ENCODE measurements at places on chromosomes 6 and 20.

DNA sequence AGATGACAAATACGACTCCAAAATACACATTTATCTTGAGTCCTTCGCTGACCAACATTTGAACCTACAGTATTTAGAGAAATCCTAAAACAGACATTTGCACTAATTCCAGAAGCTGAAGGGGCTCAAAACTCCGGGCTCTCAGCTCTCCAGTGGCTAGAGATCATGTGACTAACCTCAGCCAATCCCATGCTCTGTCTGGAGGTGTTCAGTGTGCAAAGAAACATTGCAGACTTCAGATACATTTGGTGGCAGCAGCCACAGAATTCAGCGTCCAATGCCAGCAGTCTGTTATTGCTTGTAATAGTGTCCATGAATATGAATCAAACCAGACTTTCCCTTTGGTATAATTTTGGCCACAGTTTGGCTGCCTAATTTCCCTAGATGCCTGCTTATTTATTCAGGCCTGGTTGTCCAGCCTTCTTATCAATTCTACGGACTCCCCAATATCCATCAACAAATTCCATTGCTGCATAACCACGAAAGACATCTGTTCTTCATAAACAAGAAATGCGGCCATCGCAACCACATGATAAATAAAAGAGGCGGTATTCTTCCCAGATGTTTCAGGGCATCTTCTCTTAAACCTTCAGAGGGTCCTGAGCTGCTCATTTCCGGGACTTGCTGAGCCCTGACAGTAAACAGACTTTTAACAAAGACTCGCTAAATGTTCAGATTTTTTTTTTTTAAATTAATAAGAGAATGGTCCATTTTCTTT lies 14.5 kb upstream of the CYP24A1 start:
- no peak for DNase-seq

DNA sequence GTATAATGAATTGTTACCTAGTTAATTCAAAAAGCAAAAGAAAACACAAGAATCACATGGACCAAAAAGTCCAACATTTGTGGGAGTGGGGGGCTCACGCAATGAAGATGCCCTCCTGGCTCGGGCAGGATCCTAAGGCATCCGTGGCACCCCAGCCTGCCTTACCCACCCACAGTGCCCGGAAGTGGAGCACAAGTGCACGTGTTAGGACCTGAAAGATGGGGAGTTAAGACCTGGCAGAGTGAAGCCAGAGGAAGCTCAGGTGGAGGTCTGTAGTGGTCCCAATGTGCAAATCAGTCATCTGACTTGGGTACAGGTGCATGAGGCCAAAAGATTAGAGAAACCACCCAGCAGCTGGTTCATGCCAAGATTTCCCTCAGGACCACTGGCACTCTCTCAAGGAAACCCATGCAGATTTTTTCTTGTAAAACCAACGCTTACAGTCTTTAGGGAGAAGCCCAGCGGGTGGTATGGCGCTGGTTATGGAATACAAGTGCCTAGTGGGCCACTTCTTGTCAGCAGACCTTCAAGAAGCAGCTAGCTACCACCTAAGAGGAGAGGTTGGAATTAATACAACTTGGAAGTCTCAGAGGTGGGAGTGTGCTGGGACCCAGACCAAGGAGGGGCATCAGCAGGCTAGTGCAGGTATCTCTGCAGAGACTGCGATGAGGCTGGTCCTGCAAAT lies 42.1 kb downstream of the BFSP1 start:
- no peak for DNase-seq

DNA sequence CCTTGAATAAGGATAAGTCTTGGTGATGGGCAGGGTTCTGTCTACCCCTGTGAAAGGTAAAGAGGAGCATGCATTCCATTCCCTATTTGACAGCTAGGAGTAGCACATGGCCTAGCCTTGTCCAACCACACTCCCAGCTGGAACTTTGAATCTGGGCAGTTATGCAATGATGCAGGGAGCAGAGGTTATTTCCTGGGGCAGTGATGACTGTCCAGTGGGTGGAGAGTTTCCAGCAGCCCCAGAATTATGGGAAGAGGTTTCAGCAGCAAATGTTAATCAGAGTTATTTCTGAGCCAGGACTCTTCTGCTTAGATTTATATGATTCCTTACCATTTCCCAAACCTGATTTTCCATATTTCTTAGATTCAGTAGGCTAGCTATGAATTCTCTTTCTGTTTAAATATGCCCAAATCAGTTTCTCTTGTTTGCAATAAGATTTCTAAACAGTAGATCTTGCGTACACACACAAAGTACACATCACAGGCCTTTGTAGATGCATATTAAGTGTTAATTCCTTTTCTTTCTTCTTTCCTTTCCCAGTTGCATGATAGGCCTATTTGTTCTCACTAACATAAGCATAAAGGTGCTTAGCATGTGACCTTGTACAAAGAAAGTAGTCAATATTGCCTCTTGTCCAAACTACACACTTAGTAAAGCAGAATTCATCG lies 17.3 kb upstream of the TXLNB start:
- no peak for DNase-seq

DNA sequence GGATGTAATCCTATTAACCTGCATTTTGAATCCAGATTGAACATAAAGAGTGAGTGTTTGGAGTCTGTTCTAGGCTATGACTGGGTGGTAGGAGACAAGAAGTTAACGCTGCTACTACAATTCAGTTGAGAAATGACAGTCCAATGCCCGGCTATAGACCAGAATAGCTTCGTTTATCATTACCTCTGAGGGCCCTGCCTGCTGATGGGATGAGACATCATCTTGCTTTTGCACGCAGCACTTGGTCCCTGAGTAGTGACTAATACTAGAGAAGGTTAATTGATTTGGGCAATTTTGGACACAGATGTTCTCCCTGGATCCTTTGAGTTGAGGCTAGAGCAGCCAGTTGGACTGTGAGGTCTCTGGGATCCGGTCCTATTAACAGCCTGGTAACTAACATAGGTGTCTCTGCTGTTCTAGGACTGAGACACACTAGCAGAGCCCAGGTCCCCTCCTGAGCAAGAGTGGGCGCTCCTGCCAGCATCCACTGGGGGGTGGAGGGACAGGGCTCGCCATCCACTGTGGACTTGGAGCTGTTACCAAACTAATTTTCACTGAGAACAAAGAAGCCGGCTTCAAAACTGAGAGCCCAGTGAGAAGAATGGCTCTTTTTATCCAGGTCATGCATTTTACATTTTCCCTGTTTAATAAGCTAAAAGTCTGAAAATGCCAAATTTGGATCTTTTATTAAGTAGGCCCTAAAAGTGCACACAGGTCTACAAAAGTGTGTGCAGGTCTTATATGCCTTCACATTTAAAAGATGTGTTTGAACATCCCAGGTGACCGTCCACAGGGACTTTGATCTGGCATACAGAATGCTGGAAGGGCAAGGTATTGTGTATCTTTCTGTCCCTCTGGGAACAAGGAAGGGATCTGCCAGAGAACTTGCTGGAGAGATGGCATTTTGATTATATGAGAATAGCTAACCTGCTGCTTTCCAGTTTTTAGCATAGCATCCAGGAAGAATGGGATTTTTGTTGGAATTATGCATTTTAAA lies 212.5 kb downstream of the CDH4 start:
- no peak for DNase-seq

GRCh38 chr20:13915284-13915683 lies 75.1 kb downstream of the SEL1L2 start:
- no peak for DNase-seq

DNA sequence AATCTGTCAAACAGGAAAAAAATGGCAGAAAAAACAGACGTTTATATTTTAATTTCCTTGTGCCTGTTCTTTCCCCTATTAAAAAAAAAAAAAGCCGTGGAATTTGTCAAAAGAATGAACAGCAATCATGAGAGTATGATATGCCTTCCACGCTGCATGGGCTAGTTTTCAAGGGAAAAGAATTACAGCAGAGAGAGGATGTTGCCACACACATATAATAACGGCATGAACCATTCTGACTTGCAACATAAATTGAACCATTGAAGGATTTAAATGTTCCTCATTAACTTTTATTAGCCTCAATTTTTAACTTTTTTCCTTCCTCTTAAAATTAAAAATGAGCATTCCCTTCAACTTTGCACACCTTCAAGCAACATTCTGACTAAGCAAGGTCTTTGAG lies 301.8 kb downstream of the FOXC1 start:
- no peak for DNase-seq

DNA sequence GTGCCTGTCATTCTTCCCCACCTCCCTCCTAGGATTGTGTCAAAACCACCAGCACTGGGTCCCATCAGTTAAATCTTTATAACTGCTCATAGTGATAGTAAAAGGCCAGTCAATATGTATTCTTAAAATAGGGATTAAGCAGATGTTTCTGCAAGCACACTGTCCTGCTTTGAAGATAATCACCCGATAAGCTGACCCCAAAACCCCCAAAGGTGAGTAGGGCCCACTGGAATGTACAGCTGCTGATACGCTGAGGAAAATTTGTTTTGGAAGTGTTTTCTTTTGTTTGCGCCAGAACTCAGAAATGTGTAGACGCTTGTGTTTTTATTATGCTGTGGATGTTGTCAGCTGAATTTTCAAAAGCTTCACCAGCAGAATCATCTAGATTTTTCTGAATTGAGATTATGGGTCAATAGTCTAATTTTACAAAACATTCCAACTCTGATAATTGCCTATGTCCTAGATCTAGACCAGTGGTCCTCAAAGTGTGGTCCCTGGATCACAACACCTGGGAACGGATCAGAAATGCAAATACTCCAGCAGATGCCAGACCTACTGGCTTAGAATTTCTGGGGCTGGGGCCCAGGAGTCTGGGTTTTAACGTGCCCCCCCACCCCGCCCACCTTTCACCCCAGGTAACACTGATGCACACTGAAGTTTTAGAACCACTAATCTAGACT lies 11.4 kb downstream of the BFSP1 start:
- DNase-seq = no peak

DNA sequence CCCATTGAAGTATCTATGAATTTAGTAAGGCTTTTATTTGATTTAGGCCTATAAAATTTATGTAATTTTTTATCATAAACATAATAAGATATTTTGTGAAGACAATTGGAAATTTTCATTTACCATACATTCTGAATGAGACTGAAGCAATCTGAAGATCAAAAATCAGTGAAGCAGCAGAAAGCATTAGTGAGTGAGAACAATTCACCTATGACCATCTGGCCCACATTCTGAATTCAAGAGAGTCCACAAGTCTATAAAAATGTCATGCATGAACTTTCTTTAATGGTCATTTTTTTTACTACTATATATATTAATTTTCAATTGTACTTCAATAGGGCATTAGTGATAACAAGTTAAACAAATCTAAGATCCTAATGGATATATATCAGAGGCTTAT lies 1026.6 kb upstream of the MAP3K7 start:
- DNase-seq = no peak

GRCh38 chr6:74642101-74642500 lies 563.8 kb downstream of the COL12A1 start:
- no peak for DNase-seq

- no peak for DNase-seq
These were observed 256.7 kb downstream of the ATXN1 start for GRCh38 chr6:16504609-16505008.

DNA sequence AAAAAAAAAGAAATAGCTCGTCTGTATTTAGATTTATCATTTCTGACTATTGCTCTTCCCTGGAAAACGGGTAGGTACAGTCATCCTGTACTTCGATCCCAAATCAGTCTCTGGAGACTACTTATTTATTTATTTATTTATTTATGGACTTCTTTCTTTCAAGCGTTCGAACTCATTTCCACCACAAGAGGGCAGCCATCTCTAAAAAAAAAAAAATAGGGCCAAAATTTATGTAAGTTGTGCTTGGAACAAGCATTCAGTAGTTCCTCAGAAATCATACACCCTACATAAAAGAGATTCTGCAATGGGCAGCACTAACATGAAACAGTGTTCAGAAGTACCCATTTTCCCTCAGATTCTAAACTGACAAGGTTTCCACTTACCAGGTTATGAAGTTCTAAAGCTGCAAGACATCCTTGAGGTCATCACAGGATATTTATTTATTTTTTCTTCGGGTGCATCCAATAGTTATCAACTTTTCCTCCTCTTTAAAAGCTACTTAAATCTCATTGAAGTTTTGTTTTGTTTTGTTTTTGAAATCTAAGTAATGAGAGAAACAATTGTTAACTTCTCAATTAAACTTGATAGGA lies 1.9 kb upstream of the BMP2 start:
- no peak for DNase-seq

GRCh38 chr6:166563805-166564204 lies 22.7 kb downstream of the RAMACL start:
- no peak for DNase-seq

GRCh38 chr6:130697995-130698535 lies 129.1 kb upstream of the SMLR1 start:
- no peak for DNase-seq

- DNase-seq = no peak
These were observed 20.0 kb downstream of the VTA1 start for GRCh38 chr6:142167071-142167470.

DNA sequence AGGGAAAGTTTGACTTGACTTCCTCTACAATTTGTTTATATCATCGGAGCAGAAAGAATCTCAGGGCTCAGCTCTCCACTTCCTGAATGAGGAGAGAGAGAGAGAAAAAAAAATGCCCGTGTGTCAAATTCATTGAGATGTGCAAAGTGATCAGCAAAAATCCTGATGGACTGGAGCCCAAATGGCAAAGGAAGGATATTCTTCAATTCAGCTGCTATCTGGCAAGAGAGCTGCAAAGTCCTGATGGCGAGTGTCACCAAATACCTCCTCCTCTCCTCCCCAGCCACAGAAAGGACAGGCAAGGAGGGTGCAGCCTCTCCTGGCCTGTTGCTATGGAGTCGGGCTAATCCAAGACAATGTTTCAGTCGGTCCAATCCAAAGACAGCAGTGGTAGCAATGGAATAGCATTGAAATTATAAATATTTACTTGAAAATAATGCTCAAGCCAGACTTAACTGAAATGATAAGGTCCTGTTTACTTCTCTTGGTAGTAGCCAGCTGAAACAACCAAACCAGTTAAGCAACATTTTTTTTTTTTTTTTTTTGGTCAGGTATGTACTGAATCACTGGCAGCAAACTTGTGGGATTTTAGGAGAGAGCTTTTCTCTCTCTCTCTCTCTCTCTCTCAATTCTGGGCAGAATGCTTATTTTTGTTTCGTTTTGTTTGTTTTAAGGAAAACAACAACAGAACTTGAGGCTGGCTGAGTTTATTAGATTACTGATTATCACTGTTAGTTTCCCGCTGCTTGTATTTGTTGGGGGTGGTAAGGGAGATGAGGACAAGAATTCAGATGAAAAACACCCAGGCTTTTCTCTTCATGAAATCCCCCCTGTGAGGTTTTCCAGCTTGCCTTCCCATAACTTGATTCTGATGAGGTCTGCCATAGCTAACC lies 204.2 kb downstream of the BCAS1 start:
- no peak for DNase-seq

GRCh38 chr6:113995634-113996033 lies 24.7 kb upstream of the HDAC2 start:
- DNase-seq = no peak

GRCh38 chr6:152398993-152399392 lies 238.2 kb downstream of the SYNE1 start:
- no peak for DNase-seq

- DNase-seq = no peak
These were observed 6.9 kb downstream of the TGM6 start for GRCh38 chr20:2387580-2387979.

DNA sequence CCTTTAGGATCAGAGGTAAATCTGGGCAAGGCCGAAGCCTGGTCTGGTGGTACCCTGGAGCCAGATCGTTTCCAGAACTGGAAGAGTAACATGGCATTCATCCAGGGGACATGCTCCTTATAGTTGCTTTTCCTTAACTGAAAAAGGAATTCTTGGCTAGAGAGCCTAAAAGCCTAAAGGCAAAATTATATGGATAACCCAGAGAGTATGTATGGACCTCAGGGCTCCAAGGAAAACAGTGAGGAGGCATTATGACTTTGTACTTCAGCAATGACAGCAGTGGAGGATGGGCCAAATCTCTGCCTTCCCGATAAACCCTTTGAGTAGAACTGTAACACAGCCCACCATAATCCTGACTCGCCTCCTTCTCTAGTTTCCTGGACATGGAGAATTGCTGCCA lies 29.3 kb downstream of the ARHGAP18 start:
- no peak for DNase-seq
